GDM1 (cell line): ENCODE measurements at places on chromosomes 2 and 18.

DNA sequence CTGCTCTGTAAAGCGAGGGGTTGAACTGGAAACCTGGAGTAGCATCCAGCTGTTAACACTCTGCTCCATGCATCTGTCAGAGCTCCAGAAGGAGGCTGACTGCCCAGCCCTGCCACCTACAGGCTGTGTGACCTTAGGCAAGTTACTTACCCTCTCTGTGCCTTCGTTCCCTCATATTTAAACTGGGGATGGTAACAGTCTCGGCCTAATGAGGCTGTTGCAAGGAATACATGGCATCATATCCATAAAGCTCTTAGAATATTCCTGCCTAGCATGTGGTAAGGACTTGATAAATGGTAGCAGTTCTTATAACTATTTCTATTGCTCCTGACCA, 80.6 kb downstream of the LRRFIP1 start:
- DNase-seq: no peak

DNA sequence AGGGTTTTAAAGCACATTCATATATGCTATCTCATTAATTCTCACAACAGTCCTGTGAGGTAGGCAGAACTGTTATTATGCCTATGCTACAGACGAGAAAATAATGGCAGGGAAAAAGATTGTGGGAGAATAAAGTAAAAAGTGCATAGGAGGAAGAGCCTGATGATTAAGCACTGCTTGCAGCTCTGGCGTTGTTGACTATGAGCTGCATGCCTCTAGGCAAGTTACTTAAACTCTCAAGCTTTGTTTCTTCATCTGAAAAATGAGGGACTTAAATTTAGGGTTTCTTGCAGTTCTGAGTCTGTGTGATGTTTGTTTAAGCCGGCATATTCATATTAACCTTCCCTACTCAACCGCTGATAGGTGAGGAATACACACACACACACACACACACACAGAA, 51.6 kb upstream of the RAPH1 start:
- DNase-seq: no peak

DNA sequence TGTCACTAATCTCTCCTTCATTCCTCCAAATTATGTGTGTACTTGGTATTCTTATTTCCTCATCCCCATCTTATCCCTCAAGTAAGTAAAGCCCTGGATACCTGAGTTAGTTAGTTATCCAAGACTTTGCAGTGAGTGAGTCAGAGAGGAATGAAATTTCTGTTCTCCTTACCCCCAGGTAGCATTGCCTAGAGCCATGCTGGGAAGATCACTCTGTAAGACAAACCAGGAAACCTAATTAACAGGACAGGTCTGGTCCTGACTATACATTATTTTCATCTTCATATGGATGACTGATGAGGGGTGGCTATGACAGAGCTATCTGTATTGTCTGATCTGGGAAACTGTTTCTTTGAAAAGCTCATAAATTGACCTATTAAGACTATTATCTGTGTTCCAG, 55.0 kb upstream of the ITGA6 start:
- no peak for DNase-seq

GRCh38 chr2:188050726-188051125, 240.9 kb upstream of the GULP1 start:
- no peak for DNase-seq

DNA sequence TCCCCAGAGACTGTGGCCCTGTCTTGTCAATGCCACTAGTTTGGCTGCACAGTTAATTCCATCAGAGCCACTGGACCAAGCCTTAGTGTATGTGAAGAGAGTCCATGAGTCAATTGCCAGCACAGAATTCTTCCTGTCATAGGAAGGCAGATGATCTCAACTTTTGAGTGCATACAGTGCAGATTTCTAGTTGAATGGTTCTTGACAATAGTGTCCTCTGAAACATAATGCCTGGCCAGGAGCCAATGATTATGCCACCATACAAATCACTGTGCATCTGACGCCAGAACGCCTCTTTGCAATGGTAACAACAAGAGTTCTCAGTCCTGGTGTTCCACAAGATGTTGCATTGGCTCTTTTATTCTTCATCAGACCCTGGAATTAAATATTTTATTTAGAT, 7.1 kb downstream of the NEUROD1 start:
- no peak for DNase-seq

DNA sequence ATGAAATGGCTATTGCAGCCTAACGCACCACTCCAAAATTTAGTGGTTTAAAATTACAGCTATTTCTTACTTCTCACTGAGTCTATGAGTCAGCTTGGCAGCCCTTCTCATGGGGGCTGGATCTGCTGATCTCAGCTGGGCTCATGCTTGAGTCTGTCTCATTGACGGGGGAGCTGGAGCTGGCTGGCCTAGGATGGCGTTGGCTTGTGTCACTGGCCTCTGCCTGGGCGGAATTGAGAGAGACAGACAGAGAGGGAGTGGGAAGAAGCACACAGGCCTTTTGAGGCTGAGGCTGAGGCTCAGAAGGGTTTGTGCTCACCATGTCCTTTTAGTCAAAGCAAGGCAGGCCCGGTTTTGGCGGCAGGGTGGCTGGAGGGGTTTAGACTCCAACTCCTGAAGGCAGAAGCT, 412.1 kb upstream of the MYT1L start:
- DNase-seq: no peak

- DNase-seq: no peak
These were observed 186.0 kb downstream of the CAMKMT start for GRCh38 chr2:44547718-44548117.

DNA sequence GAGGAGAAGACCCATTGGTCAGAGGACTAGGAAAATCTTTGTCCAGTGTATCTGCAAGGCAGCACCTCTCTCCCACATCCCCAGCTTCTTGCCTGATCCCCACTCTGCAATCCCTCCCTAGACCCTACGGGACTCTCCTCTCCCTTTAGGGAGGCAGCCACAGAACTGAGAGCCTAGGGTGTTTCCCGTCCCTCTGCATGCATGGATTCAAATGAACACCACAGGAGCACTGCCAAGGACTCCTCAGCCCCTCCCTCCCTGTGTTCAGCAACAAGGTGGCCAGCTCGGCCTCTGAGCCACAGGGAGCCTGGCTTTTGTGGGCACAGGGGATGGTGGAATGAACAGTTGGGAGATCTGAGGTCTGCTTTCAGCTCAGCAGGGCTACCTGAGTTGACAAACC, 117.1 kb downstream of the TXNL1 start:
- DNase-seq: no peak
